Endothelial cell (in vitro differentiated cells): ENCODE measurements at places on chromosomes 3 and 15. TPM values are rescaled to one million over a fixed set of nuclear protein-coding genes. Genes with fewer than 3 reads are reported as not detected.

LRRIQ4 gene
- total RNA-seq = 0.38 TPM

ZBTB20 gene
- total RNA-seq = 4.2 TPM

DNA sequence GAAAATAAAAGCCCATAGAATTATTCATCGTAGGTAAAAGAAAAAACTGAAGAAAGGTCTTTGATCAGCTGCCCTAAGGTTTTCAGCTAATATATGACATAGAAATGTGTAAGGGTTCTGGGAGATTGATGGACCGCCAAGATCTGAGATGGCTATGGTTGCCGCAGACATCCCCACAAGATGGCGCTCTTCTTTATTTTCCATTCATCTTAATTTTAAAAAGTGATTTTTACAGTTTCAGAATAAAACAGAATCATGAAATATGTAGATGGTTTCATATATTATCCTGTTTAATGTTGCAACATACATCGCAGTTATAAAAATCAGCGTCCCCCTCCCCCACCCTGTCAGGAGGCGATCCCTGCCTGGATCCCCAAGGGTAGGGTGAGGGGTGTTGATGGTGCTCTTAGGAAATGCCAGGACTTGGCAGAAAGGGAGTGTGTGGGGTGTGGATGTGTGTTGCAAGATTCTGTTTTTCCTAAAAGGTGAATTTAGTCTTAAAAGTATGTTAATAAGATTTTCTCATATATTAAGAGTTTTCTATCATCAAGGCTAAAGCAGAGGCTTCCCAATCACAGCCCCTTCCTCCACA lies 68.8 kb downstream of the ANXA2 start:
- peaks cover 1% of the 10 kb centered on the region for H3K27me3 ChIP-seq
- no peaks in the 10 kb centered on the region for H3K36me3 ChIP-seq
- no peak overlapping the region for H3K4me3 ChIP-seq
- H3K27ac ChIP-seq = no peak overlapping the region
- no peaks in the 10 kb centered on the region for H3K4me1 ChIP-seq

DNA sequence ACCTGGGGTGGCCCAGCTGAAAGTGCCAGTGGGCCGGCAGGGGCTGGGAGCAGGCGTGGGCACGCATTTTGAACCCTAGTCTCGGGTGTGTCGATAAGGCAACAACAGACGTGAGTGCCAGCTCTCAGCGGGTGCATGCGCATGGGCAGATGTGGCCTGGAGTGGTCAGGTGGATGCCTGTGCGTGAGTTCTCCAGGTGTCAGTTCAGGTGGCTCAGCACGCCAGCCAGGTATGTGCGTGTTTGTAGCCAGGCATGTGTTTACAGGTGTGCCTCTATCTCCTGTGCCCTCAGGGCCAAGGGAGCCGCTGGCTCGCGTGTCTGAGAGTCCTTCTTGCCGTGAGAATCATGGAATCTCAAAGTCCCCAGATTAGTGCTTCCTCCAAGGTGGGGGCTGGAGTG lies 14.8 kb downstream of the CYP1A2 start:
- H3K4me3 ChIP-seq = no peak overlapping the region
- H3K27me3 ChIP-seq = peaks cover 5% of the 10 kb centered on the region
- H3K36me3 ChIP-seq = no peaks in the 10 kb centered on the region

GRCh38 chr3:52253314-52254304 lies 8.1 kb downstream of the PPM1M start:
- peak overlapping the region; percentile 84 for H3K27ac ChIP-seq
- H3K27me3 ChIP-seq = peaks cover 3% of the 10 kb centered on the region
- peaks cover 12% of the 10 kb centered on the region for H3K4me1 ChIP-seq
- no peak for DNase-seq
- H3K36me3 ChIP-seq = peaks cover 43% of the 10 kb centered on the region
- H3K4me3 ChIP-seq = peak overlapping the region; percentile 65
